ENCODE measurements at places on chromosomes 3 and 15. TPM values are rescaled to one million over a fixed set of nuclear protein-coding genes. Genes with fewer than 3 reads are reported as not detected.

DNA sequence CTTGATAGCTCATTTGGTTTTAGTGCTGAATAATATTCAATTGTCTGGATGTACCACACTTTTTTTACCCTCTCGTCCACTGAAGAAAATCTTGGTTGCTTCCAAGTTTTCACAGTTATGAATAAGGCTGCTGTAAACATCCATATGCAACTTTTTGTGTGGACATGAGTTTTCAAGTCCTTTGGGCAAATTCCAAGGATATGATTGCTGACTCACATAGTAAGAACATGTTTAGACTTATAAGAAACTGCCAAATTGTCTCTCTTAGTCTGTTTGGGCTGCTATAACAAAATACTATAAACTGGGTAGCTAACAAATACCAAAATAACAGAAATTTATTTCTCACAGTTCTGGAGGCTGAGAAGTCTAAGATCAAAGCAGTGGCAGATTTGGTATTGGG lies 59.5 kb upstream of the TNFSF10 start:
- DNase-seq, result no peak

DNA sequence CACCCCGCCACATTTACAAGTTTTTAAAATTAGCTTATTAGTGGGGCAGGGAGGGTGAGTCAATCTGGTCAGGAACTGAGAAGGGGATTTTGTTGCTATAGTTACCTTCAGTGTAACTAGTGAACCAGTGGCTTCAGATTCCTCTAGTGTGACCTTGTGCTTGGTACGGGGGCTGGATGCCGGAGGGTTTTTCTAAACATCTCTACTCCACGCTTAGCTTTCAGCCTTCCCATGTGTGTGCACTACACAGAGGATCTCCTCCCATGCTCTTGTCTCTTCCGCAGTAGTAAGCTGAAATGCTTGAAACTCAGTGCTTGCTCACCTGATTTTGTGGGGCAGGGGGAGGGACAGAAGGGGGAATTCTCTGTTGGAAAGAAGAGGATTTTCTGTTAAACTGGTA lies 67.9 kb upstream of the AKAP13 start:
- DNase-seq, result peak; percentile 84

DNA sequence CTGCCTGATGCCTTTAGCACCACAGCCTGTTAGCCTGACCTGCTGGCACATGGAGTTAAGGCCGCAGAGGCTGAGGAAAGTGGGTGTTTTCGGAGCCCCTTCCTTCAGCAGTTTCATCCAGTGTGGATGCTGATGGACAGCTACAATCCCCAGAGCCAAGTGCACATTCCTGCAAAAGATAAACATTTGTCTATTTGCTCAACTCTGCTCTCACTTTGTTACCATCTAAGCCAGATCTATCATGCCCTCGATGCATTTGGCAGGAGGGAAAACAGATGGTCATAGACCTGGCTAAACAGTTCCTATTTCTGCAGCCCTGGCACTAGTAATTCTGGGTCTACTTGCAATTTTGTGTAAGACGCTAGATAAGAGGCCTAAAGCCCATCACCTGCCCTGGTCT lies 312.9 kb upstream of the RASGRP1 start:
- no peak for DNase-seq

GRCh38 chr15:40413036-40413435 lies 7.4 kb downstream of the IVD start:
- DNase-seq, result no peak

Gene SYNM
- total RNA-seq, result 2.1 TPM

Gene USP50
- total RNA-seq, result 0.29 TPM

Gene LSAMP
- 0.87 TPM for total RNA-seq
